GM19239 (cell line): ENCODE measurements at places on chromosomes 6 and 20.

DNA sequence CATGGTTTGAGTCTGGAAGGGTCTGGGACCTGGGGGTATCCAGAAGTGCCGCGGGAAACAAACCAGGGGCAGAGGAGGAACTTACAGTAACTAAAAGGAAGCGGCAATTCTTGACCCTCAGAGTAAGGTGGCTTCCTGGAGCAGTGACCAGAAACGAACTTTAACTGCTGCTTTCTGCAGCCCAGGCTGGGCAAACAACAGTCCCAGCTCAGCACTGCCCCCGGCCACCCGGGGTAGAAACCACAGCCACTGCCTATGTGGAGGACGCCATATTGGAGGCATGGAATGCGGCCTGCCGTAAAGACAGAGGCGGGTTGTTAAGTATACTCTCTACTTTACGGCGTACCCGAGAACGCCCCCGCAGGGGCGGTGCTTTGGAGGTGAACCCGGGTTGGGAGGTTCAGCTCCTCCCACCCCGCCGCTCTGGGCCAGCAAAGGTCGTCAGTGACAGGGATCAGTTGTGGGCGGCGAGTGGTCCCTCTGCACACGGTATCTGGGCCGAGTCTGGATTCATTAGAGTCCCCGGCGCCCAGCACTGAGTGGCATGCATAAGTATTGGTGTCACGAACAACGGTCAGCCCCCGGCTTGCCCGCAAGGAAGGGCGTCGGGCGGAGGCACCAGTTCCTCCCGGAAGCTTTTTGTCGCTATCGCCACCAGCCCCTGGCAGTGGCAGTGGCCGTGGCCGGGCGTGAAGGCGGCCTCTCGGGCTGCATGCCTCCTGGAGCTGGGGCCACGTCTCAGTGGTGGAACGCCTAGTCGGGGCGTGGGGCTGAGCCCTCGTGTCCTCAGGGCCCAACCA, at the start of gene PDSS2:
Gene PDSS2, minus strand, starts transcription at position 282 of the 800 bp plus-strand sequence. Its CDS starts 279 bp downstream, at position 3.
- DNase-seq: peak; percentile 89

DNA sequence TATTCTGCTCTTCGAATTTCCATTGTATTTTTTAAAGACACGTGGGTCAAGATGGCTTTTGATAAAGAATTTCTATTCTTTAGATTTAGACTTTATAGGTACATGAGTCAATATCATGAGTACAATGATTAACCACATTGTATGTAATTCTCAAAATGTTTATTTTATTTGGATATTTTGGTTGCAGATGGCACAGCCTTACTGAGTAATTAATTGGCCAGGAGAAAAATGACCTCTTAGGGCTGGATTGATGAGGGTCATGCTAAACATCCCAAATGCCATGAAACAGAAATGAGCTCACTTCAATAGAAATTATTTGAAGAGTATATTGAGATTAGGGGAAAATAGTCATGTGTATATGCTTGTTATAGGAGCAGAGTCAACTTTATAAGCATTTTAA, 131.2 kb upstream of the CCN2 start:
- DNase-seq: no peak

DNA sequence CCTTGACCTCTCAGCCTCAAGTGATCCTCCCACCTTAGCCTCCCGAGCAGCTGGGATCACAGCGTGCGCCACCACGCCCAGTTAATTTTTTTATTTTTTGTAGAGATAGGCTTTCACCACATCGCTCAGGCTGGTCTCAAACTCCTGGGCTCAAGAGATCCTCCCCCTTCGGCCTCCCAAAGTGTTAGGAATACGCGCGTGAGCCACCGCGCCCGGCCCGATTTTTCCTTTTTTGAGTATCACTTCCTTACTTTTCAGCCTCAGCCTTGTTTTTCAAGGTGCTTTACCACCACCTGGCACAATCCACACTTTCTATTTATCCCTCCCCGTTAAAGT, 791 bp upstream of the STX11 start:
- no peak for DNase-seq

DNA sequence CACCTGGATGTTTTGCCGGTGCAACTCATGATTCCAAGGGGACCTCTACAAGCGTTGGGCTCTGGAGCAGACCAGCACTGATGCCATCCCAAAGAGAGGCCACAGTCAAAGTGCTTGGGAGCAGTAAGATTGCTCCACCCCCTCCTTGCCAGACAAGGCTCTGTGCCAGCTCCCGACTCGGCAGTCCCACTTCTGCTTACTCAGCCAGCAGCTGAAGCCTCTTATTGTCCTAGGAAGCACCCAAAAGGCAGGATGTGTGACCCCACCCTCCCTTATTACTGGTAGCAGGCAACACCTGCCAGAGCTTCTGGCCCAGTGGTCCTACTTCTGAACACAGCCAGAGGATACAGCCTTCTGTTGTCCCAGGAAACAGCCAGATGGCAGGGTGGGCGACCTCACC, 614.2 kb downstream of the TENT5A start:
- DNase-seq: no peak

GRCh38 chr6:39821742-39822532, 29.8 kb downstream of the DAAM2 start:
- DNase-seq: no peak

GRCh38 chr20:62766716-62767115, 29.6 kb upstream of the MRGBP start:
- no peak for DNase-seq

GRCh38 chr6:135226537-135226936, 45.4 kb downstream of the MYB start:
- peak; percentile 18 for DNase-seq

DNA sequence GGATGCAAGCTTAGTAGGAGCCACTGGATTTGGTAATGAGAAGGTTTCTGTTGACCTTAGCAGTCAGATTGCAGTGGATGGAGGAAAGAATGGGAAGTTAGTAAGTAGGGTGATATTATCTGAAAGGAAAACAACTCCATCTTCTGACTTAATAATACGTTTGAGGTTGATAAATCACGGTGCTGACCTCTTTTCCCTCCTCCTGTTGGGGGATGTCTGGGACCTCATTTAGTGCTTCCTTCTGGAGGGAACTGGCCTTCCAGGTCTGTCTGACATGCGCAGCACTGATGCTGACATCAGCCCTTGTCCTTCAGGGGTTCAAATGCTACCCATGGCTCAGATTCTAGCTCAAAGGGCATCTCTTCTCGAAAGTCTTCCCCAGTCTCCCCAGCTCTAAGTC, 48.2 kb upstream of the AKAP12 start:
- no peak for DNase-seq

DNA sequence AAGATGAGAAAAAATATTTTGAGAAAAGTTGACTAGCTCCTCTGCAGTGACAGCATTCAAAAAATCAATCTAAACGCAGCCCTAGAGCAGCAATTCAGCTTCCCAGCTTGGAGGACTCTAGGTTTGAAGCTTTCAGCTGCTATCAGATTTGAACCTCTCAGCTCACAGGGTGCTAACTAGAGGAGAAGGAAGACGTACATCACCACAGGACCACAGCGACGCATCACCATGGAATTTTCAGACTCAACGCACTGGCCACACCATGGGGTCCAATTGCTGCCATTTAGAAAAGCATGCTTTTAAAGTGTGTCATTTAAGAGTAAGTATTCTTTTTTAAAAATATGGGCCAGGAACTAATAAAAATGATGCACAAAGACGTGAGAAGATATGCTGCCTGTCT, 45.0 kb upstream of the FUCA2 start:
- DNase-seq: no peak

GRCh38 chr20:18233408-18233943, 54.9 kb upstream of the ZNF133 start:
- DNase-seq: no peak

GRCh38 chr20:5845681-5846615, 95.7 kb downstream of the SHLD1 start:
- DNase-seq: no peak

GRCh38 chr6:91213229-91213901, 626.5 kb upstream of the MAP3K7 start:
- no peak for DNase-seq
